ENCODE measurements at places on chromosomes 16 and 17. TPM values are rescaled to one million over a fixed set of nuclear protein-coding genes. Genes with fewer than 3 reads are reported as not detected.
A peak's percentile ranks its signal among the peaks of the same experiment; 100 is the strongest.

DNA sequence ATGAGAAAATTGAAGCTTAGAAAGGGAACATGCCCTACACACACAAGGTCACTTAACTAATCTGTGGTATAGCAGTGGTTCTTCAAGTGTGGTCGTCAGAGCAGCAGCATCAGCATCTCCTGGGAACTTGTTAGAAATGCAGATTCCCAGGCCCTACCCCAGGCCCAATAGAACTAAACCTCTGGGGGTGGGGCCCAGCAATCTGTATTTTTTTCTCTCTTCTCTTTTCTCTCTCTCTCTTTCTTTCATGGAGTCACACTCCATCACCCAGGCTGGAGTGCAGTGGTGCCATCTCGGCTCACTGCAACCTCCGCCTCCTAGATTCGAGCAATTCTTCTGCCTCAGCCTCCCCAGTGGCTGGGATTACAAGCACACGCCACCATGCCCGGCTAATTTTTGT is 3.9 kb downstream of the NLE1 start:
- DNase-seq, result no peak

- DNase-seq, result peak; percentile 97
Observed at GRCh38 chr16:3690470-3690928, 26.8 kb downstream of the TRAP1 start.

- DNase-seq, result no peak
Observed at GRCh38 chr17:80428796-80429195, 13.8 kb downstream of the ENDOV start.

DNA sequence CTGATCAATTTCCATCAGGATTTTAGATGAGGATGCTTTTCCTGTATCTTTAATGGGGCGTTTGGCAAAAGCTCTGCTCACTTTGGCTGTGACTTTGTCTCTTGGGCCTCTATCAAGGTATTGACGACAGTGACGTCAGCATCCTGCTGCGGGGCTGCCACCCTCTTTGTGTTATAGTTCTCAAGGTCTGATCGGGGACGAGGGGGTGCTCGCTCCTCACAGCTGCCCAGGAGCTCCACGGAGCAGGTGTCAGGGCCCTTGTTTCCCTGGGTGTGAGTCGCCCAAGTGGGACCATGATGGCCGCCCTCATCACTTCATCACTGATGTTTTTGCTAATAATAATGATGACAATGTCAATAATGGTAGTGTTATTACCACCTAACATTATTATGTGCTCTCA is 65.4 kb downstream of the CMIP start:
- peak; percentile 77 for DNase-seq

- DNase-seq, result no peak
Observed at GRCh38 chr17:50099003-50099402, 3.9 kb downstream of the PDK2 start.

- peak; percentile 88 for DNase-seq
Observed at GRCh38 chr17:1485423-1486376, 6.8 kb downstream of the MYO1C start.

- no peak for DNase-seq
Observed at GRCh38 chr17:68784431-68784830, 170.8 kb downstream of the ABCA8 start.

DNA sequence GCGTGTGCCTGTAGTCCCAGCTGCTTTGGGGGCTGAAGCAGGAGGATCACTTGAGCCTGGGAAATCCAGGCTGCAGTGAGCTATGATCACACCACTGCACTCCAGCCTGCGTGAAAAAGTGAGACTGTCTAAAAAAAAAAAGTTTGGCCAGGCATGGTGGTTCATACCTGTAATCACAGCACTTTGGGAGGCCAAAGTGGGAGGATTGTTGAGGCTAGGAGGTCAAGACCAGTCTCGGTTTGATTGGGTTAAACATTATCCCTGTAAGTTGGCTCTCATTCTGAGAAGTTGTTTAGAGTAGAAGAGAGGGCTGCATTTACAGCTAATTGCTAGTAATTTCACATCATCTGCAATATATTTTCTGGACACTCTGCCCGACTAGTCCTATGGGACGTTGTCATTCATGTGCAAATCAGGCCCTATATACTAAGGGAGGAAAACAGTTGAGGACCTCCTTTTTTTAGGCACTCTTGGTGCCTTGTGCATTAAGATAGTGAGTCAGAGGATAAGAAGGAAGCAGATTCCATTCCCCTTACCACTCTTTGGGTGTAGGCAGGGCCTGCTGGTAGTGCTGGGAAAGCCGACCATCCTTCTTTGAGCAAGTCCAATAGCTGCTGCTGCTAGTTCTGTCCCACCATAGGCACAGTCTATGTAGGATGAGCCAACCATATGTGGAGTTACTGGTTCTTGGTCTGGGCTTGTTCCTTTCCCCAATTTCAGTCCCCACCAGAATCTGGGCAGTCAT is 18.7 kb downstream of the HMOX2 start:
- DNase-seq, result no peak

DNA sequence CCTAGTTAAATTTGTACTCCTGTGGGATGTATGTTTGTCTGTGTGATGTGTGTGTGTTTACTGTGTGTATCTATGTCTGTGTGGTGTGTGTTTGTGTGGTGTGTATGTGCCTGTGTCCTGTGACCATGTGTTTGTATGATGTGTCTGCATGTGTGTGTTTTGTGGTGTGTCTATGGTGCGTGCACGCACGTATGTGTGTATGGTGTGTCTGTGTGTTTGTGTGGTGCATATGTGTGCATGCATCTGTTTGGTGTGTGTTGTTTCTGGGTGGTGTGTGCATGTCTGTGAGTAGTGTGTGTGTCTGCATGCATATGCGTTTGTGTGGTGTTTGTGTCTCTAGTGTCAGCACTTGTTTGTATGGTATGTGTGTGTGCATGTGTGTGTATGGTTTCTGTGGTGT is 174.2 kb upstream of the RBFOX1 start:
- DNase-seq, result no peak

- DNase-seq, result no peak
Observed at GRCh38 chr17:77479372-77480198, 338.8 kb downstream of the SEC14L1 start.

GRCh38 chr17:47414612-47415011 is 90.9 kb downstream of the EFCAB13 start:
- DNase-seq, result no peak

DNA sequence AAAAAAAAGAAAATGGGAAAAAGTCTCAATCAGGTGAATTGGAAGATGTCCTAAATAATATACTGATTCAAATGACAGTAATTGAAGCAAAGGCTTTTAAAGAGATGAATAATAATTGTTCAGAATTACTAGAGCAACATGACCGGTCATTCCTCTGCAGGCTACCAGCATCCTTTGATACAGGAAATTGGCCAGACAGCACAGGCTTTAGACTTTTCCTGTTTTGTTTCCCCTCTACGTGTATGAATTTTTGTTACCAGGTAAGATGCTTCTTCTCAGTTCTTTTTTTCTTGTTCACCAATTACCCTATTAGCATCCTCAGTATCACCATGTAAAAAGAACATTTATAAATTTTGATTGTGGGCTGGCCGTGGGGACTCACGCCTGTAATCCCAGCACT is 77.5 kb downstream of the RPGRIP1L start:
- DNase-seq, result no peak

GRCh38 chr17:3794557-3795389 is 6.2 kb downstream of the ITGAE start:
- no peak for DNase-seq

DNA sequence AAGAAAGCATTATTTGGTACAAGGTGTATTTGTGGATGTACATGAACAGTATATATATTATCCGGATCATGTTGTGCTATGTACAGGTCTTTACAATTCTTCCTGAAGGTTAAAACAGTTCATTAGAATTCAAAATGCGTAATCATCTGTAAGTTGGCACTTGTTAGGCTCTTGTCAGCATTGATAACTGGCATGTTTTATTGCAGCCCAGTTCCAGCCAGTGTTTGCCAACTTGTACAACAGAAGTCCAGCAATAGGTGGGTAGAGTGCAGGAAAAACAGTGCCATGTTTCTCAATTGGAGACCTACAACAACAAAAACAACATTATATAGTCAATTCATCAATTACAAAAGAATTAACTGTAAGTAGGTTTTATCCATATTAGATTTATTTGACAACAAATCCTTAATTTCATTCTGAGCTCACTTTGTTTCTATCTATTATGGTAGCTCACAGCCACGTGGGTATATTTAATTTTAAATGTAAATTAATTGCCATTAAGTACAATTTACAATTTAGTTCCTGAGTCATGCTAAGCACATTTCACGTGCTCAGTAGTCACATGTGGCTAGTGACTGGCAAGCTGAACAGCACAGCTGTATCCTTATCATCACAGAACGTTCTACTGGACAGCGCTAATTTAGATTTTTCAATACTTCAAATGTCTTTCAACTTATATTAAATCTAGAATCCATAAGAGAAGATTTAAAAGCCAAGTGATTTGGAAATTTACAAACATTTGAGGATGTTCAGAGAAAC is 8.6 kb upstream of the ANKFY1 start:
- no peak for DNase-seq

DNA sequence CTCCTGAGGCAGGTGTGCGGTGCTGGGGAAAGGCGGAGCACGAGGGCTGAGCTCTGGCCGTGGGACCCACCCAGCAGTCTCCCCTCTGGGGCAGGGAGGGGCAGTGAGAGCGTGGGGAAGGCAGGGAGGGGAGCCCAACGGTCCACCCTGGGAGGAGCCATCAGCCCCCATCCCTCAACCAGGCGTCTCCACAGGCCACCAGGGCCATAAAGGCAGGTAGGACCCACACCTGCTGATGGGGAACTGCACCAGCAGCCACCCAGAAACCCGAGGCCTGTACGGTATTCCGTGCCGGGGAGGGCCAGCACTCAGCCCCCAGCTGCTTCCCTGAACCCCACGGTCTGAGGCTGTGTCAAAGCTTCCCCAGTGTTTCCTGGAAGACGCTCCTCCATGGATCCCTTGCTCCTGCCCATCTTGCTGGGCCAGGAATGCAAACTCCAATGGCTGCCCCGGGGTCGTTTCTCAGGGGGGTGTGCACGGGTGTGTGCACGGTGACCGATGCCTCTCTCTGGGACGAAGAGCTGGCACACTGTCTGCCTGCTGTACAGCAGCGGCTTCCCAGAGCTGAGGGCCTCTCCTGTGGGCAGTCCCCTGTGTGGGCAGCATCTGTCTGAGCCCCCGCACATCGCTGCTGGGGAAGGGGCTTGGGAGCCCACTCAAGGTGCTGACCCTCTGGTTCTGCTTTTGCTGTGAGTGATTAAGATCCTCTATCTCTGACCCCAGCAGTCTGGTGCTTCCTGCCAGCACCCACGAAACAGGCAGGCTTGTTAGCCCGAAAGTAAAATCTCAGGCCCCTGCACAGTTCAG is 17.2 kb upstream of the METRNL start:
- peak; percentile 79 for DNase-seq

- DNase-seq, result no peak
Observed at GRCh38 chr16:16111639-16112038, 111.7 kb downstream of the ABCC6 start.

DNA sequence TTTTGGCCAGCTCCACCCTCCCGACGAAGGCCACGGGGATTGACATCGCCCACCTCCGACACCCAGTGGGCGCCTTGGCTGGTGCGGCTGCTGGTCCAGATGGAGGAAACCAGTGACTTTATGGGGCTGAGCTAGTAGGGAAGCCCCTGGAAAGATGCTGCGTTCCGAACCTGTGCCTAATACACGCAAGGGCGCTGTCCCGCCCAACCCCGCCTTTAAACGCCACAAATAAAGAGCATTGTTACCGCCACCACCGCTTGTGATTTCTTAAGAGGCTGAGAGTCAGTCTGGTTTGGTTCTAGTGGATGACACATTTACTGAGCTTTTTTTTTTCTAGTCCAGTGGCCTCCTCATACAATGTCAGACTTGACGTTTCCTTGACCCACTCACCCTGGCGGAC is 107.9 kb downstream of the AATF start:
- no peak for DNase-seq

GRCh38 chr16:85491058-85491771 is 121.9 kb upstream of the GSE1 start:
- no peak for DNase-seq

GRCh38 chr16:16126896-16127295 is 96.4 kb downstream of the ABCC6 start:
- no peak for DNase-seq

- peak; percentile 32 for DNase-seq
Observed at GRCh38 chr17:46264456-46265198, 30.3 kb upstream of the LRRC37A start.

GRCh38 chr16:50304467-50305440 is 38.4 kb downstream of the ADCY7 start:
- DNase-seq, result peak; percentile 76

DNA sequence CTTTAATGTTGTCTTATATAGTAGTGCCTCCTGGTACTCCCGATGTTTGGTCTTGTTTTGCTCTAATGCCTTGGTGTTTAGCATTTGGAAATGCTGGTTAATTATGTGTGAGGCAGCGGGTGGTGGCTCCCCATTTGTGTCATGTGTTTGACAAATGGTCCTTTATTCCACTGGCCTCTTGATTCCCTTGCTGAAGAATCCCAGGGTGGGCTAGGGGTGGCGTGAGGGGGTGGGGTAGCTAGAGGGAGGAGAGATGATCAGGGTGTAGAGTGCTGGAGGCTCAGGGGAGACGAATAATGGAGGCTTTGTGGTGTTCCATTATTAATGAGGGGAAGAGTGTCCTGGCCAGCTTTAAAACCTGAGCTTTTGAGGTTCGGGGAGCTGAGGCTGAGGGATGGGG is 5.4 kb downstream of the DYNLL2 start:
- no peak for DNase-seq

- DNase-seq, result no peak
Observed at GRCh38 chr16:3046641-3047386, 453 bp downstream of the MMP25 start.

GRCh38 chr16:68420366-68420942 is 27.9 kb downstream of the SMPD3 start:
- DNase-seq, result no peak

- no peak for DNase-seq
Observed at GRCh38 chr17:58741121-58741625, 14.5 kb upstream of the PPM1E start.

The PSMD11 gene
- total RNA-seq, result 57.0 TPM

The DNASE1L2 gene
- total RNA-seq, result not detected

The CBX4 gene
- total RNA-seq, result 14.4 TPM

The FOXO3B gene
- total RNA-seq, result 2.3 TPM

The OR2C1 gene
- total RNA-seq, result not detected

The CSF3 gene
- total RNA-seq, result 0.69 TPM

The SMPD3 gene
- 0.19 TPM for total RNA-seq

The FBXO31 gene
- total RNA-seq, result 58.5 TPM

The KREMEN2 gene
- total RNA-seq, result not detected

The MYADML2 gene
- total RNA-seq, result not detected

The KRT31 gene
- not detected for total RNA-seq

The CNEP1R1 gene
- total RNA-seq, result 22.2 TPM
